ENCODE measurements at places on chromosomes 13 and 19.
A peak's percentile ranks its signal among the peaks of the same experiment; 100 is the strongest.

- DNase-seq: no peak
These were observed 29.1 kb downstream of the CEBPG start for GRCh38 chr19:33402421-33403220.

DNA sequence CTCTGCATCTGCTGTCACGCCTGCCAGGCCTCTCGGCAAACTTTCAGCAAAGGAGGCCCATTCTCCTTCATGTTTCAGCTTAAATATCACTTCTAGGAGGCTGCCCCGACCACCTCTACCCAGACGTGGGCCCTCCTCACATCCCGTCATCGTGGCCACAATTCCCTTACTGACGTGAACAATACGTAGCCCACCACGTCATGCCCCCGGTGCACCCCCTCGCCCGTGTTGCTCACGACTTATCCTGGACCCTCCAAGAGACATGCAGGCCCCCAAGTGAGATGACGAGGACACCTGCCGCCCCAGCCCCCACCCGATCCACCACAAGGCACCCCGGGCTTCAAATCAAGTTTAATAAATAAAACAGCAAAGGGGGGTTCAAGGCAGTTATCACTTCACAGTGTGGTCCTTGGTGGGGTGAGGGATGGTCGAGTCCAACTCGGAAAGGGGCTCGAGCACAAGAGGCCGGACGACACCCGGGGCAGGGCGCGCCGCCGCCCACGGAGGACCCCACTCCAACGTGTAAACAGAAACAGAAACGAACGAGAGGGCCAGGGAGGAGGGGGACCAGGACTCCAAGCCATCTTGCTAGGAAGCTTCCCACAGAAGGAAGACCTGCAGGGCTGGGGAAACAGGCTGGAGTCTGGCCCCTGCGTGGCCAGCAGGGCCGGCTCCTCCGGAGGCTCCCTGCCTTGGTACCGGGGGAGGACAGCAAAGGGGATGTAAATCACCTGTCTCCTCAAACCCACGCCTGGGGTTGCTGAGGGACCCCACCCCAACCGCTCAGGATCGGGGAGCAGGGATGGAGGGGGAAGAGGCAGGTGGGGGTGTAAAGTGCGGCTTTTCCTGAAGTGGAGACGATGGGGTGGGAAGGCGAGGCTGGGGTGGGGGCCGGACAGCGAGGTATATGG is 14.3 kb upstream of the PLPP2 start:
- no peak for DNase-seq

- no peak for DNase-seq
These were observed 597.4 kb upstream of the SLITRK1 start for GRCh38 chr13:84479656-84480055.

GRCh38 chr19:19402656-19403372 is 2.7 kb upstream of the GATAD2A start:
- DNase-seq: no peak

- DNase-seq: no peak
These were observed 115.9 kb downstream of the DACH1 start for GRCh38 chr13:71751073-71751472.

GRCh38 chr19:45764945-45765701 is 3.9 kb downstream of the SIX5 start:
- no peak for DNase-seq

DNA sequence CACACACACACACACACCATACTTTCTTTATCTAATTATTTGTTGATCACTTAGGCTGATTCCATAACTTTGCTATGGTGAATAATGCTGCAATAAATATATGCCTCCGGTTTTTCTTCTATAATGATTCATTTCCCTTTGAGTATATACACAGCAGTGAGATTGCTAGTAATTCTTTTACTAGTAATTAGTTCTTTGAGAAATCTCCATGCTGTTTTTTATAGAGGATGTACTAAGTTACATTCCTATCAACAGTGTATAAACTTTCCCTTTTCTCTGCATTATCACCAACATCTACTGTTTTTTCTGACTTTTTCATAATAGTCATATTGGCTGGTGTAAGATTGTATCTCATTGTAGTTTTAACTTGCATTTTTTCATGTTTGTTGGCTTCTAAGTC is 1405.1 kb downstream of the PCDH9 start:
- no peak for DNase-seq

DNA sequence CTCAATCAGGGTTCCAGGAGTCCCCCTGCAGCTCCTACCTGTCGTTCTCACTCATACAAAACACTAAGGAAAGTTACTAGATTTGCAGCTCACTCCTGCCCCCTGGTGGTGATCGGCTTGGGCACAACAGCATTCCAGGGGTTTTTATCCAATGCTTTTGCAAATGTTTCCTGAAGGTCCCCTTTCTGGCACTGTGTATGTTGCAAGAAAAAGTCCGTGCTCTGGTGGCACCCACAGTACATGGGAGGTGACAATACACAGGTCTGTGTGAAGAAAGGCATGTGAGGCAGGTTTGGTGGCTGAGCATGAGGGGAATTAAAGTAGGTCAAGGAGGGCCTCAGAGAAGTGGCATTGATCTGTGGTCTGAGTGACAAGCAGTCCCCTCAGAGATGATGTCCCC is 8.6 kb upstream of the TYK2 start:
- DNase-seq: peak; percentile 83

GRCh38 chr13:43270130-43270830 is 246.9 kb downstream of the DNAJC15 start:
- no peak for DNase-seq

GRCh38 chr13:32779119-32779518 is 192.9 kb downstream of the PDS5B start:
- no peak for DNase-seq

GRCh38 chr19:39411081-39411831 is 1.2 kb upstream of the PLEKHG2 start:
- DNase-seq: peak; percentile 72

- DNase-seq: no peak
These were observed 22.8 kb downstream of the ATP11A start for GRCh38 chr13:112712451-112713207.

DNA sequence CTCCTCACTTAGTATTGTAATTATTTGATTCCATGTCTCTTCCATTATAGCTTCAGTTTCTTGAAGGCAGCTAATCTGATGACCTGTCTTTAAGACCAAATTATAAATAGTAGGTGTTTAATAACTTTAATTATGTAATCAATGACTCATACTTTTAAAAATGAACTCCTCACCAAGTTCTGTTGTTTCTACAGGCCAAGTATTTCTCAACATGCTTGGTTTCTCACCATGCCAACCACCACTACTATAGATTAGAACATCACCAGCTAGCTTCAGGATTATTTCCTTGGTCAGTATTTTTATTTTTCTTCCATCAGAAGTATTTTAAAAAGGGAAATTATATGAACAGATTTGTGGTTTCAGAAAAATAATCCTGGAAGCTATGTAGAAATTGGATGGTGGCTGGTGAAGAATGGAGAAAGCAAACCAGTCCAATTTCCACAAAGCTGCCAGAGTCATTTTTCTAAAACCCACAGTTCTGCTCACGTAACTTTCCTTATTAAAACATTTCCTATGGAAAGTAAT is 237.7 kb upstream of the DACH1 start:
- DNase-seq: no peak

GRCh38 chr19:58476498-58477015 is 405 bp downstream of the ZNF446 start:
- no peak for DNase-seq

GRCh38 chr19:46065486-46066071 is 24.8 kb upstream of the IGFL4 start:
- DNase-seq: no peak

DNA sequence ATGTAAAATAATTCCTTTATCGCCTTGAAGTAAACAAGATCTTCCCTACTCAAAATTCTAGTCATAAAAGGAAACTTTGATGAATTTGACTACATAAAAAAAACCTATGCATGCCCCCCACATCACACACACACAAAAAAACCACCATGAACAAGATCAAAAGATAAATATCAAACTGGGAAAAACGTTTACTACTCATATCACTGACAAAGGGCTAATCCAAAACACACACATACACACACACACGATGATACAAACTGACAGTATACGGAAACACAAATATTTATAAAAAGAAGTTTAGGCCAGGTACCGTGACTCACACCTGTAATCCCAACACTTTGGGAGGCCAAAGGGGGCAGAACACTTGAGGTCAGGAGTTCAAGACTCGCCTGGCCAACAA is 61.9 kb downstream of the TSC22D1 start:
- DNase-seq: no peak

GRCh38 chr19:1471010-1471514 is 8.0 kb downstream of the C19orf25 start:
- DNase-seq: peak; percentile 26

DNA sequence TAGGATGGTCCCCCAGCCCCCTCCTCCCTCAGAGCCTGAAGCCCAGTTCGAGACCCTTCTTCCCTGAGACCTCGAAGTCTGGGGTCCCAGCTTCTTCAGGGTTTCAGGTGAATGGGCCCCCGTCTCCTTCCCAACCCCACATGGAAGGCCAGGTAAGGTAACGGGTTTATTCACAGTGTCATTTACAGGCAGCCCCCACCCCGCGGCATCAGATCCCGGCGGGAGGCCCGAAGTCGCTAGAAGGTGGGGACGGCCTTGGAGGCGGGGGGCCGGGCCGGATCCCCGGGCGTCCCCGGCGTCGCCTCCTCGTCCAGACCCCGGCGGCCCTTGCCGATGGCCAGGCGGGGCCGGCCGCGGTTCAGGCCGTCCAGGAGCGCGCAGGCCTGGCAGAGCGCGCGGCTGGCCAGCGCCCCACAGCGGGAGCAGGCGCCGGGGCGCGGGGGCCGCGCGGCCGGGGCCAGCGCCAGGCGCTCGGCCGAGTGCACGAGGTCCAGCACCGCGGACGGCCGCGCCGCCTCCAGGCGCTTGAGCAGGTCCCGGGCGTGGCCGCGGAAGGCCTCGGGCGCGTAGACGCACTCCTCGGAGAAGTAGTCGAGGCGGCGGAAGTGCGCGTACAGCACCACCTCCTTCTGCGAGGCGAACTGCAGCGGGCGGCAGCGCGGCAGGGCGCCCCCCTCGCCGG is 9.7 kb downstream of the CTU1 start:
- DNase-seq: peak; percentile 51

GRCh38 chr19:6047741-6048251 is 62.5 kb downstream of the RFX2 start:
- DNase-seq: no peak

DNA sequence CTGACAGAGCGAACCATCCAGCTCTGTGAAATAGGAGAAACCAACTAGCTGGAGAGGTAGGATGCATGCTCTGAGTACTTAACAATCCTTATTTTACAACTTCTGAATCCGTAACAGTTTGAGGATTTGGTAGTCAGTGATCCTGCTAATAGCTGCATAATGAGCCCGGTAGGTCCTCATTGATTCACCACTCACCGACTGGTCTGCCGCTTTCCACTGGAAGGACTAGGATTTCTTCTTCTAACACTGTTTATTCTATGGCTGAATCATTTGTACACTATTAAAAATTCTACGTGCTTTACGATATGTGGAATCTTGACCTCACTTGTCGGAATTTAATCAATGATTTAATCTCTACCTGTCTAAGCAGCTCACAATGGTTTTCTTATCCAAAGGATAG is 33.9 kb downstream of the SPATA13 start:
- DNase-seq: no peak

DNA sequence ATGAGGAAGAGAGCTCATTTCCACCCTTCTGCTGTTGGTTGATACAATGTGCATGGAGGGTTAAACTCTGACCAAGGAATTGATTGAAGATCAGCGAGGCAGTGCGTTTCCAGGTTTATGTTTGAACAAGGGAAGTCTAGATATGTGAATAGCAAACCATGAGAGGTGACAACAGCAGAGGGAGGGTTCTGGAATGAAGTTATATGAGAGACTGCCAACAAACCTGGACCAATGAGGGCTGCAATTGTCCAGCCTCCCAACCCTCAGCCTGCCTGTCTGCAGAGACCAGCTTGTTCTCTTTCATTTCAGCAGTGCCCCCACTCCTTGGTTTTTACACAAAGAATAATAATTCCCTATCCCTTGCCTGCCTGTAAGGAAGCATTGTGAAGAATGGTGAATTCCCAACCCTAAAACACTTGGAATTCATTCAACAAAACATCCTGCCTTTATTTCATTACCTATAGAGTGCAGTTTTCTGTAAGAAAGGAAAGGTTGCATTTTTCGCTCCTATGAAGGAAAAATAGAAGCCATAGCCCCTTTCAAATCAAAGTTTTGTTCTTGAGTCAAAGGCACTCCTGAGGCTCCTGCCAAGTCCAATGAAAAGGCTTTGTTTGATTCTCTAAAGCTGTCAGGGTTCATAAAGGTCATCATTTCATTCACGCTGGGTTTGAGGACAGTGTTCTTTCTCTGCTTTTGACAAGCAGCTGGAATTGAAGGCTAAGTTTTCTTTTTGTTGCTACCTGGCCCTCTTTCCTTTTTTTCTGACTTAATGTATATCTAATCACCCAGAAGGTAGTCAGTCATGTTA is 53.6 kb upstream of the ABCC4 start:
- no peak for DNase-seq

GRCh38 chr13:30256713-30257467 is 50.5 kb downstream of the KATNAL1 start:
- no peak for DNase-seq

GRCh38 chr13:108812165-108812564 is 182.8 kb downstream of the MYO16 start:
- no peak for DNase-seq

GRCh38 chr13:66689037-66689619 is 541.0 kb downstream of the PCDH9 start:
- DNase-seq: no peak

GRCh38 chr19:42068756-42069571 is 1.0 kb downstream of the GRIK5 start:
- no peak for DNase-seq

DNA sequence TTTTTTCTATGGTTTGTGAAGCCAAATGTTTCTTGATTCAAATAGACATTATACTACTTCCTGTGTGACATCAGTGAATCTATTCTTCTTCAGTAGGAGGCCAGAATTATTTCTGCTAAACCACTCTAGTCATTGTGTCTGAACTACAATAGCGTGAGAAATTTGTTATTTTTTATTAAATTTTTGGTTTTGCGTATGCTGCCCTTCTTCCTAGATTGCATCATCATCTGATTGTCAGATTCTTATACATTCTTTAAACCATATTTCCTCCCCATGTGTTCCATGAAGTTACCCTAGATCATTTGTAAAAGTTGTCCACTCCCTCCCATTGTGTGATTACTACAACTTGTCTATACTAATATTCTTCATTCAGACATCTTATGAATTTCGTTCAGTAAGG is 187.8 kb upstream of the SPRY2 start:
- DNase-seq: no peak

- DNase-seq: no peak
These were observed 53.6 kb downstream of the ZNF100 start for GRCh38 chr19:21713761-21714160.

GRCh38 chr13:23987331-23987894 is 90.1 kb upstream of the C1QTNF9B start:
- DNase-seq: no peak

DNA sequence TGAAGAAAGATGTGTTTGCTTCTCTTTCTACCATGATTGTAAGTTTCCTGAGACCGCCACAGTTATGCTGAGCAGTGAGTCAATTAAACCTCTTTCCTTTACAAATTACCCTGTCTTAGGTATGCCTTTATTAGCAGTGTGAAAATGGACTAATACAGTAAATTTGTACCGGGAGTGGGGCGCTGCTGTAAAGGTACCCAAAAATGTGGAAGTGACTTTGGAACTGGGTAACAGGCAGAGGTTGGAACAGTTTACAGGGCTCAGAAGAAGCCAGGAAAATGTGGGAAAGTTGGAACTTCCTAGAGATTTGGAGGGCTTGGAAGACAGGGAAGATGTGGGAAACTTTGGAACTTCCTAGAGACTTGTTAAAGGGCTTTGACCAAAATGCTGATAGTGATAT is 9.2 kb upstream of the PDS5B start:
- no peak for DNase-seq
